Stimulated activated CD8-positive, alpha-beta memory T cell treated with anti-CD3 and anti-CD28 coated beads, Interleukin-4, amount 100 ng/mL, for 4 hours (primary cell): ENCODE measurements at places on chromosomes 4 and X.
A peak's percentile ranks its signal among the peaks of the same experiment; 100 is the strongest.

GRCh38 chr4:35938936-35939335 lies 305.4 kb downstream of the ARAP2 start:
- no peak for DNase-seq

DNA sequence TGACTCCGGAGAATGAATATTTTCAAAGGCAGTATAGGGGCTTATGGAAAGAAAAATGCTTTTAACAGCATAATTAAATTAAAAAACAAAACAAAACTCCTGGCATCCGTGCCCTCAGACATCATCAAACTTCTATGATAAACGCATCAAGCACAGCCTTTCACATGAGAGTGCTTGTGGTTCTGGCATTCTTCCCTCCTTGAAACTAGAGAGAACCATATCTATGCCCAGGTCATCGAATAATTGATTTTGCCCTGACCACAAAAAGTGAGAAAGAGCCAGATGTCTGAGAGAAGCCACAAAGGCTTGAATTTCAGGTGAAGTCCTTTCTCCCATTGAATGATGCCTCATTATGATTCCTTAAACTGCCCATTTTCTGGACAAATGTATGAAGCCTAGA lies 286.8 kb downstream of the CBLL2 start:
- no peak for DNase-seq

DNA sequence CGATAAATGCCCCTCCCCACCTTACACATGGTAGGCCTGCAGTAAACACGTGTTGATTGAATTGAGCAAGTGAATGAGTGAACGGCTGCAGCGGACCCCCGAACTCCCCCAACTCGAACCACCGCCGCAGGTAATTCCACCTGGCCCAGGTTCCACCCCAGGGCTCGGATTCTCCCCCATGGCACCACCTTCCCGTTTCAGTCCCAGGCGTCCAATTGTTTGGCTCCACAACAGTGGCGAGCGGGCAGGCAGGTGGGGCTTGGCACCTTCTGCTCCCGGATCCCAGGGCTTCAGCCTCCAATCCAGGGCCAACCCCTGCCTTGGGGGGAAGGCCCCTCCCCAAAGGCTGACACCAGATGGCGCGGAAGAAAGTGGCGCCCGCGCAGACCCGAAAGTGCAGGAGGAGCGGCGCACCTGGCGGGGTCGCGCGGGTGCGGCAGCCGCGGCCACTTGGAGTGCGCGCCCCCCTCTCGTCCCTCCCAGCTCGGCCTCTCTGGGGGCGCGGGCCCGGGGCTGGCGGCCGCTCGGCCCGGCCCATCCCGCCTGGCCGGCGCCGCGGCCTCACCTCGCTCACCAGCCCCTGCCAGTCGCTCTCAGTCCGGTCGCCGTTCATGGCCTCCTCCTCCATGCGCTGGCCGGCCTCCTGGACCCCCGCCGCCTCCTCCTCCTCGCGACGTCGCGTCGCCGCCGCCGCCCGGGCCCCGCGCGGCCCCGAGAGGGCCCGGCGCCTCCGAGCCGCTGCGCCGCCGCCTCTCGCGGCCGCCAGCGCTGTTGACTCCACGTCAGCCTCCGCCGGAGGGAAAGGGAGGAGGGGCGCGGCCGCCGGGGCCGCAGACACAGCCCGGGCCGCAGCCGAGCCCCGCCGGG lies at the start of gene CCDC149:
Gene CCDC149 (minus strand): TSS at position 791 of the 867 bp plus-strand sequence. CDS start 178 bp downstream, at position 613.
- DNase-seq: no peak

DNA sequence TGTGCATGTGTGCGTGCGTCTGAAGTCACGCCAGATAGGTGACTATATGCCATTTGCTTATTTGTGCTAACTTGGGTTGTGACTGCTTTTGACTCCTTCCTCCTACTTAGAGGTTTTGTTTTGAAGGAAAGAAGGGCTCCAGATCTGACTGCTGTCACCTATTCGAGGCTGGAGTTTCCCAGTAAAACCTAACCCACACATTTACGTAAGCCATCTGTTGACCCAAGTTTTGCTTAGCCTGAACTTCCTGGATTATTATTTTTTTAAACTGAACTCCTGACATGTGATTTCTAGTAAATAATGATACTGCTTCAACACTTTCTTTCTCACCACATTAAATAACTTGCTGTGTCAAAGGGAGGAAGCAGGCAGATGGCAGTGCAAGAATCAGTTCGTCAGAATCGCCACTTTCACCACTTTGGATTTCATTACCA lies 41.5 kb downstream of the DTHD1 start:
- DNase-seq: no peak

GRCh38 chrX:48956728-48957414 lies 536 bp downstream of the OTUD5 start:
- peak; percentile 40 for DNase-seq

- no peak for DNase-seq
These were observed 21.9 kb downstream of the PCGF3 start for GRCh38 chr4:727576-727975.

GRCh38 chr4:5146248-5146647 lies 95.0 kb downstream of the STK32B start:
- DNase-seq: no peak

- DNase-seq: no peak
These were observed 342.2 kb downstream of the PPARGC1A start for GRCh38 chr4:23547601-23548000.
